ENCODE measurements at places on chromosomes 3 and 15.

DNA sequence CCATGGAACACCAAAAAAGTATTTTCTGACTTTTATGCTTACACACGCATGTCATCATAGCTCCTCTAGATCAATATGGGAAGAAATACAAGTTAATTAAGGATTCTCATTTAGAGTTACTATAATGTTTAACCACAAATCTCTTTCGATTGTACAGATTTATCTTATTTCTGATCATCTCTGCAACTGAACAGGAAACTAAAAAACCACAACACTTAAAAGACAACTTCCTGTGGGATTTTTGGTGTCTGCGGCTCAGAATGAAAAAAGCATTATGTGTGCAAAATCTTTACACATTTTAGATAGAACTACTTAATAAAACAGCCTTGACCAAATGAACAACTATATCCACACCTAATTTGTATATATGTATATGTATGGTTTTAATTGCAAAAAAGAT, 3.0 kb upstream of the TJP1 start:
- peak; percentile 51 for DNase-seq

GRCh38 chr3:54843352-54843751, 84.5 kb downstream of the LRTM1 start:
- DNase-seq = no peak

DNA sequence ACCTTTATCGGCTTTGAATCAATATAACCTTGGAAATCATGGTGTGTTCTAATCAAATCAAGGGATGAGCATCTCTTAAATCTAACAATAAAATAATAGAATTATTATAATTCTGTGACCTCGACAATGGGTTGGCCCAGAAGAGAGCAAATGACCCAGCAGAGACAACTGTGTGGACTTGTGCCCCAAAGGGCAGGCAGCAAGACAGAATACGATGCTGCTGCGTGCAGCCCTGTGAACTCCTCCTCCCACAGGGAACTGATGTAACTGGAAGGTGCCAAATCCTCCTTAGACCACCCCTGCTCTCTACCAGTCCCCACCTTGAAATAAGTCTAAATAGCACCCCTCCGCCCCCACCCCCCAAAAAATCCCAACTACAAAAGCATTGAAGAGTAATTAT, 50.7 kb upstream of the ACAN start:
- no peak for DNase-seq

DNA sequence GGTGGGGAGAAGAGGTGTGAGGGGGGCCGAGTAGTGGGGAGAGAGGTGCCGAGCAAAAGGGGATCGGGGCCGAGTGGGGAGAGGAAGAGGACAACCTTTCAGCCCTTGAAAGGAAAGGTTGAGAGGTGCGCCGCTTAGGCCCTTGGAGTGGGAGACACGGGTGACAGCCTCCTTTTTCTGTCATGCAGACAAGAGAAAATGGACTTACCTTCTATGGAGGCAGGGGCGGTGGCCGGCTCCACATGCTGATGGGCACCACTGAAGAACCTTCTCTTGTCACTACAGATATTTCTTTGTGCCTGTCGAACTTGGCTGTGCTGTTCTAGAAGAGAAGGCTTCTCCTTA, 421 bp downstream of the KLHL18 start:
- no peak for DNase-seq

- DNase-seq = no peak
Observed at GRCh38 chr15:53872410-53872809, 105.8 kb upstream of the UNC13C start.

DNA sequence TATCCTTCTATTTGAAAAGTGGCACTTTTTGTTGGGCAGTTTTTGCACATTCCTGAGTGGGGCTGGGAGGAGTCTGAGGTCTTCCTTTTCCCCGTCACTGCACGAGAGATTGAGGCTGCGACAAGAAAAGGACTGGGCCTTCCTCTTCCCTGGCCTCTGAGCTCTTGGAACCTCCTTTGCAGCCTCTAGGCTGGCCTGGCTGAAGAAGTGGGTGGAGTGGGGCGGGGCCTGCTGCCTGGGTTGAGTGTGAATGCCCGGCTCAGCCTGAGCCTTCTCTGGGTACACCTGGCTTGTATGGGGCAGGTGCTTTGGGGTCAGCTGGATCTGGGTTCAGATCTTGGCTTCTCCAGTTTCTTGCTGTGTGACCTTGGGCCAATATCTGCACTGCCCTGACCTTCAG, 43.1 kb downstream of the PLXNA1 start:
- DNase-seq = no peak

DNA sequence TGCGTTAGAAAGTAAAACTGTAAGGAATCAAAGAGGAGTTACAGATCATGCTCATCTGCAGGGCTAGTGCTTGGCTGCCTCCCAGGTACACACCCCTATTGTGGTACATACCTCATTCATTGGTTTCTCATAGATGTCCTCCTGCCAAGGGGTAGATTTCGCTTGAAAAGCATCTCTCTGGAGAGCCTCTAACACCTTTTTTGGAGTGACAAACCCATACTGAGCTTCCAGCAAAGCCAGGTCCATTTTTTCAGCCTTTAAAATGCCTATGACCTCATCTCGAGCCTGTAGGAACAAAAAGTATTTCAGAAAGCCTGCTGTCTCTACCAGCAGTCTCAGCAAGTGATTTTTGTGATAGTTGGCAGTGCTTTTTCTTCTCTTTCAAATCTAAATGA, 112.1 kb downstream of the CMSS1 start:
- DNase-seq = peak; percentile 83

DNA sequence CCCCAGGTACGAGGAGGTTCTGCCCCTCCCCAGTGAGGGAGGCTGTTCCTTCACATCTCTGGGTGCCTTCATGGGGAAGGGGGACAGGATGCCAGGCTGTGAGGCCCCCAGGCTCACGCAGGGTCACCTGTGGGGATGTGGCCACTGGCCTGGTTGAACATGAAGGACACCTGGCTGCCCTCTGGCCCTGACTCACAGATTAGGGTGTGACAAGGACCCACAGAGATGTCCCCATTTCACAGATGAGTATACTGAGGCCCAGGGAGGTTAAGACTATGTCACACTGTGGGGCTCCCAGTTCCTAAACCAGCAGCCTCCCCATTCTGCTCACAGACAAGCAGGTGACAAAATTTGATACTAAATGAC, 42.4 kb downstream of the PCSK6 start:
- DNase-seq = no peak

- no peak for DNase-seq
Observed at GRCh38 chr3:4047366-4047765, 248.1 kb downstream of the LRRN1 start.

DNA sequence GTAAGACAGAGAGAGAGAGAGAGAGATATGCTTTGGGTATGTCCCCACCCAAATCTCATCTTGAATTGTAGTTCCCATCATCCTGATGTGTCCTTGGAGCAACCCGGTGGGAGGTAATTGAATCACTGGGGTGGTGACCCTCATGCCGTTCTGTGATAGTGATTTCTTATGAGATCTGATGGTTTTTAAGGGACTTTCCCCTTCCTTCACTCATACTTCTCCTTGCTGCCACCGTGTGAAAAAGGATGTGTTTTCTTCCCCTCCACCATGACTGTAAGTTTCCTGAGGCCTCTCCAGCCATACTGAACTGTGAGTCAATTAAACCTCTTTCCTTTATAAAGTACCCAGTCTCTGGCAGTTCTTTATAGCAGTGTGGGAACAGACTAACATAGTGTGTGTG, 60.3 kb downstream of the EOMES start:
- DNase-seq = no peak

DNA sequence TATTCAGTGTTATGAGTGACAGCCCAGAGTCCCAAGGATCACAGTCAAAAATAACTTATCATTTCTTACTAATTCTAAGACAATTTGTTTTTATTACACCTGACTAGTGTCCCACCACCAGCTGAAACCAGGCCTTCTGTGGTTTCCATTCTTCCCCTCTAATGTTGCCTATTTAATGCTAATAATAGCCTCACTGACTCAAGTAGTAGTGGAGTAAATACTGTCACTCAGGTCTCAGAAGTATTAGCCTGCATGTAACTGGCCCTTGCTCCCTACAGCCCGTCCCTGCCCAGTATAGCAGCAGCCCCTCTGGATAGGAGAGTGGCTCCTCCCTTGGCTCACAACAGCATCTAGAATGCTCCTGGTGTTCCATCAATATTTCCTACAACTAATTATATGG, 665.5 kb downstream of the NTRK3 start:
- DNase-seq = no peak

- peak; percentile 4 for DNase-seq
Observed at GRCh38 chr3:134552784-134553183, 66.9 kb downstream of the CEP63 start.

- no peak for DNase-seq
Observed at GRCh38 chr3:123261666-123262065, 59.9 kb downstream of the SEC22A start.

DNA sequence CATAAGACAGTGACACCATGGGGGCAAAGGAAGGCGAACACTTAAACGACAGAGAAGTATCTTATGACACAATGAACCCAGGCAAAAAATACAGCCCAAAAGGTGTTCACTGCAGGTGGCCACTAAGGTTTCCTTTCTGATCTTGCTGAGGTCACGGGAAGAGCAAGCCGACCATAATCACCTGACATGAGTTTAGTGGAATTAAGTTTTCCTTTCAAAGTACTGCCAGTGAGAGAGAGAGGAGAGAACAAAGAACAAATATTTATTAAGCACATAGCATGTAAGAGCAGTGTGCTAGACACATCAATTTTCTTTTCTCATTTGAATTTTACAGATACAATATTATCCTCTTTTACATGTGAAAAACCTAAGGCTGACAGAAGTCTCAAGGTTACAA, 102.3 kb downstream of the NR1I2 start:
- no peak for DNase-seq

GRCh38 chr3:48112813-48113212, 75.4 kb downstream of the CDC25A start:
- DNase-seq = peak; percentile 30

- DNase-seq = peak; percentile 38
Observed at GRCh38 chr15:65903296-65904073, 34.2 kb downstream of the RAB11A start.

DNA sequence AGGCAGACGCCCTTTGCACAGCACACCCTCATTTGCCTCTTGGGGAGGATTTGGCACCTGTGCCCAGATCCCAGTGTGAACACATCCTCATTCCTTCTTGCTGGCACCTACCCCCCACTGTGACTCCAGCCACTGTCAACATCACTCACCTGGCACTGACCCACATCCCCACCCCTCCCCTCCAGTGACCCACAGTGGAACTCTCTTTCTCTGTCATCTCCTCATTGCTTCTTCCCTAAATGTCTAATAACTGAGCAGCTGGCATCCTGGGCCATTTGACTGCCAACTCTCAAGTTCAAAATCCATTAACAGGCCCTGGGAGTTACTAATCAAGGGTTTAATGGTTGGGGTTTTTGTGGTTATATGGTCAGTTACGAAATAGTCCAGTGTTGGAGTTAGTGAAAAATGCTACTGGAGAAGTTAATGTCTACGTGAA, 14.4 kb downstream of the SNAPC5 start:
- peak; percentile 66 for DNase-seq

GRCh38 chr15:55267401-55268175, 22.0 kb downstream of the RAB27A start:
- peak; percentile 73 for DNase-seq

GRCh38 chr3:189229196-189229828, 57.5 kb downstream of the TPRG1 start:
- DNase-seq = no peak

- DNase-seq = peak; percentile 56
Observed at GRCh38 chr15:45551676-45552075, 29.1 kb upstream of the SLC30A4 start.

DNA sequence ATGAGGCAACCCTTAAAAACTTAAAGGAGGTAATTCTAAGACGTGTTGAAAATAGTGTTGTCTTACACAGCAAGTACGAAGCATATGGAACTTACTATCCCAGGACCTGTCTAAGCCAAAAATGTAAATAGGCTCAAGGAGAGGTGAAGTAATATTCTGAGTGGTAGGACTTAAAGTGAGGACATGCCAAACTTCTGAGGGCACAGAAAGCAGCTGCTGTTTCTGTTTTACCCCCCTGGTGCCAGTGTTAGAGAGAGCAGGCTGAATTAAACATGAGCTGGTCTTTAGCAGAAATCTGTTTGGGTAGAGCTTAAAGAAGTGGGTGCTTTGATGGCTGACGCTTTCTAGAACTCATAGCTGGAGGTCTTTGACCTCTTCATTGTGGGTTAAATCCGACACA, 149.7 kb upstream of the NPHP3 start:
- no peak for DNase-seq

DNA sequence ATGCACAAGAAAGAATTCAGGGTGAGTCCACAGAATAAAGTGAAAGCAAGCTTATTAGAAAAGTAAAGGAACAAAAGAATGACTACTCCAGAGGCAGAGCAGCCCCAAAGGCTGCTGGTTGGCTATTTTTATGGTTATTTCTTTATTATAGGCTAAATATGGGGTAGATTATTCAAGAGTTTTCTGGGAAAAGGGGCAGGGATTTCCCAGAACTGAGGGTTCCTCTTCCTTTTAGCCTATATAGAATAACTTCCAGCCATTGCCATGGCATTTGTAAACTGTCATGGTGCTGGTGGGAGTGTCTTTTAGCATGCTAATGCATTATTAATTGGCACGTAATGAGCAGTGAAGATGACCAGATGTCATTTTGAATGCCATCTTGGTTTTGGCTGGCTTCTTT, 13.6 kb downstream of the GLDN start:
- DNase-seq = no peak

DNA sequence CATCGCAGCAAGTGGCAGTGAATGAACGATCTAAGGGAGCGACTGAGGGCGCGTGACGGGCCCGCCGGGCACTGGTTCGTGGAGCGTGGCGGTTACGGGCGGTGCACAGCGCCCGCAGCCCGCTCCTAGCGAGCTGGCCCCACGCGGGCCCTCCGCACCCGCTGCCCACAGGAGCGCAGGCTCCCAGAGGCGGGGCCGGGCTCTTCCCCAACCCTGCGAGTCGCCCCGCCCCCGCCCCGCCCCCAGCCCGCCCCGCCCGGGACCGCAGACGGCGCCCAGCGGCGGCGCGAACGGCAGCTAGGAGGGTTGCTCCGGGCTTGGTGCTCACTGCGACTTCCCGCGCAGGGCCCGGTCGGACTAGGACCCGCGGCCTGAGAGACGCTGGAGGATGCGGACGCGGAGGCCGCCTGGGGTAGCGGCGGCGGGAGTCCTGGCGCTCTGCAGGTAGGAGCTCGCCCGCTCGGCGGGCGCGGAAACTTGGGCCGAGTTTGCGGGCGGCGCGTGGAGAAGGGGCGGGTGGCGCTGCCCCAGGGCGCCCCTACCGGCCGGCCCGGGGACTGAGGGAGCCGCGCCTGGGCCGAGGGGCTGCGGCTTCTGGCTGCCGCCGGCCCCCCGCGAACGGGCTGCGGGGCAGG, at the start of gene C15orf39:
Gene C15orf39 (plus strand): TSS at position 267 of the 635 bp plus-strand sequence. CDS start 4,167 bp downstream, outside the sequence.
- DNase-seq = peak; percentile 70

GRCh38 chr3:36394176-36394575, 13.9 kb downstream of the STAC start:
- DNase-seq = peak; percentile 60

DNA sequence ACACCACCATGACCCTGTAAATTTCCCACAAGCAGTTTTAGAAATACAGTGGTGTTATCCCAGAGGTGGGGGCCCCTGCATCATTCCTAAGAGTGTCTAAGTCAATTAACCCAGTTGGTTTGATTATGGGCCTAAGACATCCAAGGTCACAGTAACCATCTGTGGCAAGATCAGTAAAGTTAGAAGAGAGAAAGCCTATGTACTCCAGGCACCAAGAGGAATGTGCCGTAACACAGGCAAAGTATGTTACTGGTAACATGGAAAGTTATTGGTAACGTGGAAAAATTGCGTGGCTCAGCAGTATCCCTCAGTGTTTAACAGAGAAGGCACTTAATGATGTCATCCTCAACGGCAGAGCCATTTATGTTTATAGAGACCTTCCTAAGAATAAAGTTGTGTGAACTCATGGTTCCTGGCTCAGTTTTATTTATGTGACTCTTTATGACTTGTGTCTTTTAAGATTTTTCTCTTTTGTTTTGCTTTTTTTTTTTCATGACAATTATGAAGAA, 144.1 kb upstream of the RASGRP1 start:
- peak; percentile 69 for DNase-seq

- peak; percentile 72 for DNase-seq
Observed at GRCh38 chr3:100216713-100217112, 44.1 kb upstream of the TBC1D23 start.

Data from fibroblast of skin of right biceps (primary cell).